Muscle of leg (tissue), 16 donors: ENCODE measurements at places on chromosomes 7 and 10. TPM values are rescaled to one million over a fixed set of nuclear protein-coding genes. Genes with fewer than 3 reads are reported as not detected.

DNA sequence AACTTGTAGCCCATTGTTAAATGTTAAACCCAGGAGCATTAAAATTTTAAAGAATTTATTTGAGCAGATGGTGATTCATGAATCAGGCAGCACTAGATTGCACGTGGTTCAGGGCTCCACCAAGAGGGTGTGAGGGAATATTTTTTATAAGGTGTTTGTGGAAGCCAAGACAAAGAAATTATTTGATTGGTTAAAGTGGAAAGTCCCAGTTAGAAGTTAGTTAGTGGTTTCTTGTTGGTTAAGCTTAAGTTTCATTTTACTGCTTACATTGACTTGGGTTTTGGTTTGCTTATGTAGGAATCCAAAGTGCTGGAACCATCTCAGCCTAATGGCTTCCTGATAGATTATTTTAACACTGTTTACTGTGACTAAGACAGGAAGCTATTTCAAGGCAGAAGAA, 906.2 kb downstream of the LRMDA start:
- no peak overlapping the region for H3K4me3 ChIP-seq
- peaks cover 13% of the 10 kb centered on the region for H3K4me1 ChIP-seq
- H3K27me3 ChIP-seq = no peaks in the 10 kb centered on the region

DNA sequence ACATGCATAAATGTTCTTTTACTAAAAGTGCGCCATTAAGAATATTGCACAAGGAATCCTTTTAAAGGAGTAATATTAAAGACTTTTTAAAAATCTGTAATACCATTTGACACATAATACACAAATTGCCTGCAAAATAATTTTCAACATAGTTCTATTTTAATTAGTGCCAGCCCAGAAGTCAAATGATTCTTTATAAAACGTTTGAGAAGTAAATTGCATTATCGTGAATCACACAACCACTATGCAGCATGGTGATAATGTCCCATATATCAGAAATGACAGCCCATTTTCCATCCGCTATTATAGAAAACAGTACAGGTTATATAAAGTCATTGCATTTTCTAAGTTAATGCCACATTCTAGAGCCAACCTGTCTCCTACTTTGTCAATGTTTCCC, 324.0 kb downstream of the IPMK start:
- no peak overlapping the region for H3K4me3 ChIP-seq
- no peaks in the 10 kb centered on the region for H3K27me3 ChIP-seq
- H3K27ac ChIP-seq = no peak overlapping the region
- no peak for DNase-seq
- no peaks in the 10 kb centered on the region for H3K4me1 ChIP-seq

- peaks cover 2% of the 10 kb centered on the region for H3K4me1 ChIP-seq
- no peaks in the 10 kb centered on the region for H3K27me3 ChIP-seq
- no peak for DNase-seq
These were observed 235.8 kb upstream of the IGFBP3 start for GRCh38 chr7:46156853-46157252.

GRCh38 chr10:43981232-43981631, 332.6 kb upstream of the ZNF32 start:
- no peaks in the 10 kb centered on the region for H3K4me1 ChIP-seq
- peak; percentile 22 for DNase-seq
- H3K27me3 ChIP-seq = no peaks in the 10 kb centered on the region
- no peaks in the 10 kb centered on the region for H3K36me3 ChIP-seq
- H3K27ac ChIP-seq = no peak overlapping the region
- no peak overlapping the region for H3K4me3 ChIP-seq

DNA sequence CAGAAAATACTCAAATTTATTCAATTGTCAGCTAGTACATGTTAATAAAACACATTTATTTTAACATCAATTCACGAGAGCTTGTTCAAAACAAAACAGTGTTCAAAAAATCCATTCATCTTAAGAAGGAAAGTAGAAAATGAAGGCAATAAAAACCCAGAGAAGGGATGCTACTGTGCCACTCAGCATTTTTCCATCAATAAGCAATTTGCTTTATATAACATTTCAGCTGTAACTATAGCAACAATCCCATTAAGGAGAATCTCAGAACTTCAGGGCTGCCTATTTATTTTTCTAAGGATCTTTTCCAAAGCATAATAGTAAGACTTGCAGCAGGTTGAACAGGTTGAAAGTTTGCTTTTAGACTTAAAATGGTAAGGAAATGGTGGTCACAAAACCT, 190.5 kb downstream of the PCLO start:
- H3K36me3 ChIP-seq = no peaks in the 10 kb centered on the region
- H3K27ac ChIP-seq = no peak overlapping the region
- no peak for DNase-seq
- H3K4me3 ChIP-seq = no peak overlapping the region
- H3K4me1 ChIP-seq = no peaks in the 10 kb centered on the region

DNA sequence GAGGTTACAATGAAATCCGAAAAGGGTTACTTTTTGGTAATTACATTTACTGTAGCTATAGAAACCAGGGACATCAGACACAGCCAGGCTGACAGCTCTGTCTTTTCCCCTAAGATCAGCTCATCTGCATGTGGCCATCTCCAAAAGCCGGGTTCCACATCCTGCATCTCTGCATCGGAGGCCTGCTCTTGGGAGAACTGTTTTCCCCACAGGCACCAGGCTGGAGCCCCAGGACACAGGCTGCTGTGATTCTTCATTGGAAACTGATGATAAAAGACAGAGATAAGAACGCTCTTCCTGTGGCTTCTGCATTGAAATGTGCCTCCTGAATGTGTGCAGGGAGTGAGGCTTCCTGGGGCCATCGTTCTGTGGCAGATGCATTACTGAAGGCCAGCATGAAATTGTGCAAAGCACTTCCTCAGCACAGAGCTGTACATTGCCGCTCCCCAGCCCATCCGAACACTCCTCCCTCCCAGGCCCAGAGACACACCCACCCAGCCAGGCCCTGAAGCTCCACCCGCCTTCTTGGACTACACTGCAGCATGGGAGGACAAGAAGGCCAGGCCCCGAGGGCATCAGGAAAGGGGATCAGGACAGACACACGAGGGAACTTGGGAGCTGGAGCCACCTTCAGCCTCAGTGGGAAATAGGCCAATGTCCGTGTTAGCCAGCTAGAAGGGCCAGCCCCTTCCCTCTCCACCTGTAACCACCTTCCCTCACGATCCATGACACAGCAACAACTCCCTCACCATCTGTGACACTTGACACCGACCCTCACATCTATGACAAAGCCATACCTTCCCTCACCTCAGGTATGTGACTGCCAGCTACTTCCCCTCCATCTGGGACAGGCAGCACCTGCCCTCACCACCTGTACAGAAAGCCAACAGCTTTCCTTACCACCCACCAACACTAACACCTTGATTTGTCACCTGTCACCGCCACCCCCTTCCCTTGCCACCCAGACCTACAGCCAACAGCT, 113.2 kb downstream of the GRID1 start:
- H3K27ac ChIP-seq = no peak overlapping the region
- peak; percentile 24 for DNase-seq
- no peaks in the 10 kb centered on the region for H3K36me3 ChIP-seq
- H3K4me1 ChIP-seq = peaks cover 16% of the 10 kb centered on the region

GRCh38 chr7:97204821-97205220, 87.3 kb downstream of the SDHAF3 start:
- H3K36me3 ChIP-seq = no peaks in the 10 kb centered on the region
- DNase-seq = no peak
- no peaks in the 10 kb centered on the region for H3K4me1 ChIP-seq
- H3K27me3 ChIP-seq = no peaks in the 10 kb centered on the region
- H3K27ac ChIP-seq = no peak overlapping the region

DNA sequence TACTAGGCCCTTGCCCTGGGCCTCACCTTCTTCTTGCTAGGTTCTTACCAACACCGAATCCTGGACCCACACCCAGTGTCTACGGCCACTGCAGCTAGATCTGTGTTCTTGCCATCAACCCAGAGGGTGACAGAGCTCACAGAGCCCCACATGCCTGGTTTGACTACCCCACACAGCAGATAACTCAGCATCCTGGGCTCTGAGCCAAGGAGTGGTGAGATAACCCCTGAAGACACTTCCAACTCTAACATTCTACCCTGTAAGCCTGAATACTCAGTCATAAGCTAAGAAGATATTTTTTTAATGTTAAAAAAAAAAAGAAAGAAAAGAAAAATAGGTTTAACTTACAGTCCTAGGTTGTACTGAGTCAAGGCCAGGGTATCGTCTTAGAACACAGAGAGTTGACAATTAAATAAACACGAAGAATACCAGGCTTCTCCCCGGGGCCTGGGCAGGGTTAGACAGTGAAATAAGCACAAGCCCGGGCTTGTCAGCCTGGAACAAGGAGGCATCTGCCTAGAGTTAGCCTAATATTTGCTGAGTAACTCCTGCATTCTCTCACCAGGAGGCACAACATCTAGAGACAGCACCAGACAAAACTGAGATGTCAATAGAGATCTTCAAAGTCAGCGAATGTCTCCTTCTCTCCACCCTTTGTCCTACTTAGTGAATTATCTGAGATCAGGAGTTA, 556.5 kb upstream of the LRRN3 start:
- no peak overlapping the region for H3K4me3 ChIP-seq
- H3K27ac ChIP-seq = no peak overlapping the region
- no peaks in the 10 kb centered on the region for H3K4me1 ChIP-seq
- H3K36me3 ChIP-seq = no peaks in the 10 kb centered on the region
- no peaks in the 10 kb centered on the region for H3K27me3 ChIP-seq

GRCh38 chr7:22111661-22112060, 166.0 kb upstream of the CDCA7L start:
- DNase-seq = no peak
- H3K36me3 ChIP-seq = no peaks in the 10 kb centered on the region
- H3K4me3 ChIP-seq = no peak overlapping the region
- no peaks in the 10 kb centered on the region for H3K27me3 ChIP-seq
- no peaks in the 10 kb centered on the region for H3K4me1 ChIP-seq
- no peak overlapping the region for H3K27ac ChIP-seq

- peaks cover 13% of the 10 kb centered on the region for H3K36me3 ChIP-seq
- no peaks in the 10 kb centered on the region for H3K4me1 ChIP-seq
- H3K4me3 ChIP-seq = no peak overlapping the region
These were observed 35.6 kb downstream of the ACADSB start for GRCh38 chr10:123044391-123044790.

- peaks cover 16% of the 10 kb centered on the region for H3K4me1 ChIP-seq
- DNase-seq = peak; percentile 52
- H3K4me3 ChIP-seq = no peak overlapping the region
- no peak overlapping the region for H3K27ac ChIP-seq
- H3K27me3 ChIP-seq = no peaks in the 10 kb centered on the region
These were observed 207.5 kb downstream of the ARHGAP12 start for GRCh38 chr10:31721096-31721495.

DNA sequence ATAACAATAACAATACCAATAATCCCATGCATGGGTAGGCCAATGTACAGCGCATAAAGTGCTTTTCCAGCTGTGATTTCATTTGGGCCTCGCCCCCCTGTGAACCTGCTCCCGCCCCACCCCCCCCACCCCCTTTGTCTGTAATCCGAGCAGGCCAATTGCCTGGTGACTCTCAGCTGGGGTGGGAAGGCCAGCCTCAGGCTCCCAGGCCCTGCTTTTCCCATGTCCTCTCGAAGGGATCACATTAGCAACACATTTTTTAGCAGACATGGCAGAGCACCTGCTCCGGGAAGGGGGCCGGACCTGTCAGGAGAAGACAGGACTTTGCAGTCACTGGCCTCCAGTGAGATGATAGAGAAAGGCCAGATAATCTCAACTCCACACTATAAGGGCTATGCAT, 439.3 kb downstream of the RPS24 start:
- no peaks in the 10 kb centered on the region for H3K36me3 ChIP-seq
- DNase-seq = peak; percentile 38
- peaks cover 3% of the 10 kb centered on the region for H3K27me3 ChIP-seq
- H3K4me1 ChIP-seq = peaks cover 32% of the 10 kb centered on the region

GRCh38 chr7:26372704-26373103, 81.0 kb downstream of the SNX10 start:
- no peak overlapping the region for H3K27ac ChIP-seq
- DNase-seq = no peak
- no peak overlapping the region for H3K4me3 ChIP-seq
- H3K4me1 ChIP-seq = peaks cover 8% of the 10 kb centered on the region

DNA sequence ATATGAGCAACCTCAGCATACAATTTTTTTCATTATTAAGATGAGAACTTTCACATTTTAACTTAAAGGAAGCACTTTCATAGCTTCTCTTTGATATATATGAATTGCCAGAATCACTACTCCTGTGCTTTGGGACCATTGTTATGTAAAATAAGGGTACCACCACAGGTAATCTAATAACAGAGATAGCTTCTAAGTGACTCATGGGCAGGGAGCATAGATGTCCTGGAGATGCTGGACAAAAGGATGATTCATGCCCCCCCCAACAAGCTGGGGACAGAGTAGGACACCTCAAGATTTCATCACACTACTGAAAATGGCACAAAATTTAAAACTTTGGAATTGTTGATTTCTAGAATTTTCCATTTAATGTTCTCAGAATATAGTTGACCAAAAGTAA, 641.1 kb downstream of the PCDH15 start:
- DNase-seq = no peak
- no peaks in the 10 kb centered on the region for H3K27me3 ChIP-seq
- no peaks in the 10 kb centered on the region for H3K36me3 ChIP-seq

DNA sequence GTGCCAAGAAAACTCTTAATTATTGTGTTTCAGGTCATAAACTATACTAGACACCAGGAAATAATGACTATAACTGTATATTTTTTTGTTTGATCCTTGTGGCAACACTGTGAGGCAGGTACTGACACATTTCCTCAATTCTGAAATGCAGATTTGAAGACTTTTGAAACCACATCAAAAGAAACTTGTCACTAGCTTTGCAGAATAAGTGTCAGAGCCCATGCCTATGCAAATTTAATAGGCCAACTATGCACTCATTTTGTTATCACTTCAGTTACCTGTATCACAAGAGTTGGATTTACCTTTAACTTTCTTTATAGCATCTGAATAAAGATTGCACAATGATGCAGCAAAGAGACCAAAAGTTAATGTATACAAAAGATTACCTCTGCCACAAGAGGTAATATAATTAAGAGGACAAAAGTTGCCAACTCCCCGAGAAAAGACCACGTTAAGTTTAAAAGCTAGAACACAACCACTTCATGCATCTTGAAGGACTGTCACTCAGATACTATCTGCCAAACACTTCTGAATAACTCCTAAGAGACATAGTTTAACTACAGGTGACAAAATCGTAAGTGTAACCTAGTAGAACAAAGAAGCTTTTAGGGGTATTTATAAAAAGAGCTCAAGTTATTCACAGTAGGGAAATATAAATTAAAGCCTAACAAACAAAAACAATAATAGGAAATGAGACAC, 80.5 kb downstream of the ELAPOR2 start:
- no peaks in the 10 kb centered on the region for H3K4me1 ChIP-seq
- H3K27ac ChIP-seq = no peak overlapping the region
- no peak for DNase-seq
- no peak overlapping the region for H3K4me3 ChIP-seq

The SYT15 gene
- 2.0 TPM for polyA plus RNA-seq

The CYP26C1 gene
- polyA plus RNA-seq = not detected

The OR6V1 gene
- not detected for polyA plus RNA-seq

The FRAT2 gene
- polyA plus RNA-seq = 4.3 TPM

The CYP26A1 gene
- 0.23 TPM for polyA plus RNA-seq

The NXPH1 gene
- polyA plus RNA-seq = 0.28 TPM

The PBLD gene
- polyA plus RNA-seq = 6.4 TPM
